HTR-8/SVneo (cell line): ENCODE measurements at places on chromosomes 1 and 21.
A peak's percentile ranks its signal among the peaks of the same experiment; 100 is the strongest.

DNA sequence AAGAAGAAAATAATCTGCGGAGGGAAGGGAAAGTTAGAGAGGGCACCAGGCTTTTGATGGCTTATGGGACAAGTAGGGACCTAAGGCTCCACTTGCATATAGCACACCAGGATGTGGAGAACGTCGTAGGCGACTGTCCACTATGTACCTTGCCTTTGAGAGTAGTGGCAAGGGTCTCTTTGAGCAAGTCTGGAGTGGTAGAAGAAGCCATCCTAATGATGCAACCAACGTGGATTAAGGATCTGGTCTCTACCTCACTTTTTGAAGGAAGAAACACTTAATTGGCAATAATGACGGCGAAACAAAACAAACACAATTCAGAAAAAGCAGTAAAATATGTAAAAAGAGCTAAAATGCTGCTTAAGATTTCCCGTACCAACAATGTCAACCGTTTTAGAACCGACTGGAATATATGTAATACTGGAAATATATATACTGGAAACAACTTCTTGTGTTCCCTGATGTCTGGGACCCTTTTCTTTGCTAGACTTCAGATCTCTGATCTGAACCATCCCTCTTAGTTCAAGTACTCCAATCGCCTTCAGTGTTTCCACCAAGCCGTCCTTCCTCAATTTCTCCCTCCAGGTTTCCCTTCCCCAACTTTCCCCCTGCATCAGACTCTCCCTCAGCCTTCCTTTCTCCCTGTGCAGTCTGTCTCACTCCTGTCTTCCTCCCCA, 821 bp upstream of the KHDRBS1 start:
- DNase-seq: no peak

- DNase-seq: no peak
Observed at GRCh38 chr1:159079525-159079924, 3.0 kb upstream of the AIM2 start.

DNA sequence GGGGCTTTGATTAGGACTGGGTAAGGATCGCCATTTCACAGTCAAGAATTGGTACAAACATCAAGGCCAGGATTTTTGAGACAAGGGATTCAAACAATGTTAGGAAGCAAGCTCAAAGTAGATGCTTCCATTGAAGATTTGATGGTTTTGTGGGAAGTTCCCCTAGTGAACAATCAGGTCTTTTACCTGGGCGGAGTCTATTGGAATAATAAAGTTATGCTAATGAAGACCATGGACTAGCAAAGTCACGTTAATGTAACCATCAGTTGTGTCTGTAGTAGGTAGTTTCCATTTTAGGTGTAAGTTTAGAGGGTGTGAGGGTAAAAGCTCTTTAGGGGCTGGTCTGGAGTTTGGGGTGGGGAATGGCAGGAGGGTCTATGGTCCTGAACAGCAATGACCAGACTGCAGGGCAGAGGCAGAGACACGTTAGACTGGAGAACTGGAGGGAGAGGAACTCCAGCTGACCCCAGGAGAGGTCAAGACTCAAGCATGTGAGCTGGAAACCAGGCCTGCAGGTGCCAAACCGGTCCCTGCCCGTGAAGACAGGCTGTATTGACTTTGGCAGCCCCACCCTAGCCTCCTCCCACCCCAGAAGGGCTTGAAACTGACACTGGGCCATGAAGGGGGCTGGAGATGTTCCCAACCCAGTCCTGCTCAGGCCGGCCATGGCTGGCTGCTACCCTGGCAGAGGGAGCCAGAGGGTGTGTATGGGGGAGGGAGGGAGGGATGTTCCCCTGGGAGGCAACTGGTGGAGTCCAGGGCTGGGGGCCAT, 36.0 kb upstream of the GPR37L1 start:
- no peak for DNase-seq

GRCh38 chr1:247966532-247967204, 1.6 kb downstream of the OR2AK2 start:
- no peak for DNase-seq

- DNase-seq: no peak
Observed at GRCh38 chr1:160767395-160768294, 28.3 kb upstream of the LY9 start.

DNA sequence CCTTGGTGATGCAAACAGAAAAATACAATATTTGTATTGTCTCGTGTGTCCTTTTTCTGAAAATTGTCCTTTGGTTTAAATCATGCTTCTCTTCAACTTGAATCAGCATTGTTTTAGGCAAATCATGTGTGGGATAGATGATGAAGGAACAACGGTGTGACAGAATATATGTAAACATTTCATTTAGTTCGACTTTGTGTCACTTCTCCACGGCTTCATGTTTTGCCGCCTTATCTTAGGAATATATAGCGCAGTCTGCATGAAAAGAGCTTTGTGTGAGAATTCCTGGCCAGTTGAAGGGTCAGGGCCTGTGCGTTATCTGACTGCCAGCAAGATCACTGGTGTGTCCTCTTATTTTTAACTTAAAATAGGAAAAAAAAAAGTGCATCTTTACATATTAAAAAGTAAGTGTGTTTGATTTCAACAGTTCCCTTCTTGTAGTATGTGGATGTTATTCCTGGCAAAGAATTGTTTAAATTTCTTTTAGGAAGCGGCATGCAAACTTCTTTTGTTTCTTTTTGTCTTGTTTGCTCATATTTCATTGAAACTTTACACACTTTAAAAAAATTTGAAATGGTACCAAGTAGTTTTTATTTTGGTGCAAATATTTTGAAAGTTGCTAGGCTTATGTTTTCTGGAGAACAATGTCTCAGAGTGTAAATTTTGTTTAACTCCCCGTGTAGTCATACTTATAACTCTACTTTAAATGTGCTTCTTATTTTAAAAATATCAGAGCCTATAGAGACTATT, 465.2 kb downstream of the USP25 start:
- DNase-seq: no peak

DNA sequence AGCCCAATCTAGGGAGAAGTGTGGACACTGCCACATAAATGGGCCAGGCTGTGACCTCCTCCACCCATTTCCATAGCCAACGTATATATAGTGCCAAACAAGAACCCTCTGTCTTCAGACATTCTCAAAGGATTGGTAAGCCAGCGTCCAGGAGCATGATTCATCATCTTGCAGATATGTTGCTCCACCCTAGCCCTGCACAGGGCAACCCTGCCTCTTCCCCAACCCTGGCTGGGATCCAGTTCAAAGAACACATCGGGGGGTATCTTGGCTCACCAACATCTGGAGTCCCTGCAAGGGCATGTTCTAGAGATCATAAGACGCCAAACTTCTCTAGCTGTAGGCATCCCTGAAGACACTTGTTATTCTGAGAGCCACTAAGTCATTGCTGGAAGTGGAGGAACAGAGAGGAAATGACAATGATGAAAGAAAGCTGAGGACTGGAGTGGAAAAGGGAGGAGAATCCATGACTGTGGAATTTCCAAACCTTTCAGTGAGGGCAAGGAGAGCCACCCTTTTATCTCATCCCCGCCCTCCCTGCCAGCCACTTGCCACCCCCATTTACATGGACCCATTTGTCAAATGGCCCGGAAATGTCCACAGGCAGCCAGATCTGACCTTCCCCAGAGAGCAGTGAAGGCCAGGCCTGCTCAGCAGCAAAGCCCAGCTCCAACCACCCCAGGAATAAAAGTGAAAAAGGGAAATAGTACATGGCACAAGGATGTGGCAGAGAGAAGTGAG, 144.1 kb upstream of the CTTNBP2NL start:
- peak; percentile 10 for DNase-seq

- DNase-seq: no peak
Observed at GRCh38 chr1:101150670-101151069, 86.1 kb upstream of the S1PR1 start.

- DNase-seq: no peak
Observed at GRCh38 chr1:244368279-244368678, 83.4 kb downstream of the ADSS2 start.

DNA sequence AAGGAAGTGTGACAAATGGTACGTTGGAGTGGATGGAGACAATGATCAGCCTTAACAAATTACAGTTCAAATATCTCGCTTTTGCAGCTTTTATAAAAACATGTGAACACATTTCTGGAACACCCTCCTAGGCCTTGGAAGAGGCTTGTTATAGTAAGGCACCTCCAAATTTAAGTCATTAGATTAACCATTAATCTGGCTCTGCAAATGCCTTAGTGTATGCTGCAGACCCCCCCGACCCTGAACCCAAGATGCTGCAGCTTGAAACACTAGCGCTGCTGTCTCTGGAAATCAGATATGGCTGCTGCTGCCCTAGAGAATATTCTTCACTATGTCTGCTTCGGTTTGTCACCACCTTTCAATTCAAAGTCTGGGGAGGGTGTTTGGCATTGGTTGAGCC, 196.4 kb downstream of the MIS18A start:
- DNase-seq: no peak

DNA sequence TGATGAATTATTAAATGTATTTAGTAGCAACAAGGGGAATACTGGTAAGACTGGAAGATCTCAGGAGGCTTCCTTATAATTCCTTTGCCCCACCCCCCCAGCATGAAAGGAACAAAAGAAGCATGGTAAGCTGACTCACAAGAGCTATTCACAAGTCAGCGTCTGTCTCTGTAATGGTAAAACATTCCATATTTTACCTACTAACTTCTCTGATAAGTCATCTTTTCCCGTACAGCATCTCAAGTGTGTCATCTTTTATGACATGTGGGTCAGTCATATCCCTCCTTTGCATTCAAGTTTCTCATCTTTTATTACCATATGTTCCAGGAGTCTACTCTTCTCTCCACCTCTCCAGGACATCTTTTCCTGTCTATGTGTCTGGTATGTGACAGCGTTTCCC, 241.3 kb downstream of the PLA2G4A start:
- no peak for DNase-seq

GRCh38 chr1:53979712-53980450, 33.7 kb downstream of the LRRC42 start:
- no peak for DNase-seq

DNA sequence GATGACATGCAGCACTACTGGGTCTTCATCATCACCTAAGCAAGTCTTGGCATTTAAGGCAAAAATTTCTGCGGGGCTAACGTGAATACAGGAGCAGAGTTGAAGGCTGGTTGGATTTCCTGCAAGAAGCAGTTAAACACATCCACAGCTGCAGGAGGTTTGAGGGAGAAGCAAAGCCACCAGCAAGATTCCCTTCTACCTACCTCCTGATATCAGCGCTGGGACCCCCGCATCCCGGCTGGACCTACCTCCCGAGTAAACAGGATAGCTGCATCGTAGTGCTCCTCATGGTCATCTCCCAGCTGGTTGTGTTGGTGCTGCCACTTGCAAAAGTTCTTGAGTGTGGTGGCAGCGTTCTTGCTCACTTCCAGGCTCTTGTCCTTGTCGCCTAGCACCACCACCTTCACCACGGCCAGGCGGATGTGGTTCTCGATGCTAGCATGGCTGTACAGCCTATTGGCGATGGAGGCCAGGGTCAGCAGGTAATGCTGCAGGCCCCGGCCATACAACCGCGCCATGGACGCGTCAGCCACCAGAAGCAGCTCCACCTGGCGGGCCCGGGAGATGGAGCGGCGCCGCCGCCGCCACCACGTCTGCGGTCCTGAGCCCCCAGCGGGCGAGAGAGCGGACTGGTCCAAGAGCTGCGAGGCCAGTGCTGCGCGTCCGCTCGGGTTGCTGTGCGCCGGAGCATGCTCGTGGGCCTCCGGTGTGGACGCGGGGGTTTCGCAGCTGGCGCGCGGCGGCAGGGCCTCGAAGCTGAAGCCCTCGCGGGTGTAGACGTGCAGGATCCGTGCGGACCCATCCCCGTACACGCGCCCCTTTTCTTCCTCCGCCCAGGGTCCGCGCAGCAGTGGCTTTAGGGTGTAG, 1.6 kb downstream of the ADAMTS5 start:
- DNase-seq: no peak

DNA sequence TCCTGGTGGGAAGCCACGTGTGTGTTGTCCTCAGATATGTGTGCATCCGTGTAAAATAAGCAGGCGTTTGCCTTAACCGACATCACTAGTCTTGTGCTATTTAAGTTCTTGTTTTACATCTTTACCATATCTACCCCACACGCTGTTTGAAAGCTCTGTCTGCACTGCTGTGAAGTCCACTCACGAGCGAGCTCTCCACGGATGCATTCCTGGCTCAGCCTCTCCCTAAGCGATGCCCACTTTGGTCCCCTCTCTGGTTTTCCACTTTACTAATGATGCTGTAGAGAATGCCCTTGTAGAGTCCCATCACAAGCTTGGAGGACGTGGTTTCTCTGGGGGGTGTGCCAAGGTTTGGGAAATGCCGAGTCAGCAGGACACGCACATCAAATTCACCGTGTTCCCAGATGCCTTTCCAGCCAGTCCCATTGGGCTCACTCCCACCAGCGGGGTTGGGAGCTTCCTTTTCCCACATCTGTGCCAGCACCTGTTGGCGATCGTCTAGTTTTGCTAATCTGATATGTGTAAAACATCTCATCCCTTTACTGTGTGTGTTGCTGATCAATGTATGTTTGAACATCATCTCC, 43.8 kb downstream of the ACTL8 start:
- DNase-seq: no peak

DNA sequence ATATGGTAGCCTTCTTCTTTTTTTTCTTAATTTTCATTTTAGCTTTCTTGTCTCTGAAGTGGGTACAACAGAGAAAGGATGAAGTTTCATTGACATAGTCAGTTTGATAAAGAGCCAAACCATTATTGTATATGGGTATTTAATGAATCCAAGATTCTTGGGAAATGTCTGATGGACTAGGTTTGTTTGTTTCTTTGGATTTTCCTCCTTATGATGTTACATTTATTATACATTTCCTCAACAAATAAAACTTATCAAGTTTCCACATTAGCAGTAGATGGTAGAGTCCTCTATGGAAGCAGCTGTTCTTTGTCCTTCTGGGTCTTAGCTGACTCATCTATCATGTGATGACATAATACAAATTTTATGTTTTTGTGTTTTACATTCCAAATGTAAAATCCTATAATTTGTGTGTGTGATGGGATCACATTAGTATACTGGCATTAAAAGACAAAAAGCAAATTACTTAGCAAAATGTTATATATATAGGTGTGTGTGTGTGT, 6.0 kb downstream of the COL24A1 start:
- DNase-seq: no peak

- DNase-seq: no peak
Observed at GRCh38 chr1:76115171-76115570, 40.6 kb downstream of the ST6GALNAC3 start.

DNA sequence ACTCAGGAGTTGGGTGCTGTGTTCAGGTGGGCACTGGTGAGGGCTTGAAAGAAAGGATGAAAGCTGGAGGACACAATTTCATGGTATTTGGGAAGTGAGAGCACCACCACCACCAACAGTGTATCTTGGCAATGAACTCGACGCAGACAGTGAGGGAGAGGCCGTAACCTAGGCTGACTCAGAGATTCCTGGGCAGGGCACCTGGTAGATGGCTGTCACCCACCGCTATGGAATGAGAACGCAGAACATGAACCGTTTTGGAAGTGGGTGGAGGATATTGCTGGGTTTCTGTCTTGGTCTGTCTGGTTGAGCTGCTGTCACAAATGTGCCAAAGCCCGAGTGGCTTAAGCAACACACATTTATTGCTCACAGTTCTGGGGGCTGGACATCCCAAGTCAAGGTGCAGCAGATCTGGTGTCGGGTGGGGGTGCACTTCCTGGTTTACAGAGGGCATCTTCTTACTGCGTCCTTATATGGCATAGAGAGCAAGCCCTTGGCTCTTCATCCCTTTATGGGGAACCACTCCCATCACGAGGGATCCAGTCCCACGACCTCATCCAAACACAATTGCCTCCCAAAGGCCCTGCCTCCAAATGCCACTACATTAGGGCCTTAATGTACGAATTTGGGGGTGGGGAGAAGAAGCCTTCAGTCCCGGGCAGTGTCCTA, 246.3 kb downstream of the SIPA1L2 start:
- no peak for DNase-seq

- DNase-seq: no peak
Observed at GRCh38 chr1:42739753-42740700, at the start of gene CLDN19. TSS of gene CLDN19 (minus strand) at chr1:42740236. CDS start at chr1:42740063, 173 bp downstream.

- DNase-seq: no peak
Observed at GRCh38 chr1:97759078-97759477, 161.8 kb downstream of the DPYD start.

- no peak for DNase-seq
Observed at GRCh38 chr1:51168266-51168845, 66.3 kb downstream of the C1orf185 start.
